ENCODE measurements at places on chromosomes 1 and 21. TPM values are rescaled to one million over a fixed set of nuclear protein-coding genes. Genes with fewer than 3 reads are reported as not detected.
A peak's percentile ranks its signal among the peaks of the same experiment; 100 is the strongest.

Gene PTPRC
- total RNA-seq = 46.6 TPM

Gene KCNN3
- 3.2 TPM for total RNA-seq

Gene CYP4A22
- total RNA-seq = 0.18 TPM

Gene PPIAL4G
- 0.09 TPM for total RNA-seq

Gene EPHX1
- total RNA-seq = 57.6 TPM

Gene TPTE
- total RNA-seq = not detected

Gene INSRR
- not detected for total RNA-seq

GRCh38 chr21:28516991-28517592, 475.6 kb downstream of the LTN1 start:
- no peak overlapping the region for H3K4me3 ChIP-seq
- H3K36me3 ChIP-seq = no peaks in the 10 kb centered on the region
- no peaks in the 10 kb centered on the region for H3K4me1 ChIP-seq
- H3K27me3 ChIP-seq = no peaks in the 10 kb centered on the region
- peak; percentile 79 for DNase-seq

GRCh38 chr1:156689953-156690674, 12.9 kb upstream of the NES start:
- no peak overlapping the region for H3K27ac ChIP-seq
- no peaks in the 10 kb centered on the region for H3K27me3 ChIP-seq
- H3K4me1 ChIP-seq = no peaks in the 10 kb centered on the region

DNA sequence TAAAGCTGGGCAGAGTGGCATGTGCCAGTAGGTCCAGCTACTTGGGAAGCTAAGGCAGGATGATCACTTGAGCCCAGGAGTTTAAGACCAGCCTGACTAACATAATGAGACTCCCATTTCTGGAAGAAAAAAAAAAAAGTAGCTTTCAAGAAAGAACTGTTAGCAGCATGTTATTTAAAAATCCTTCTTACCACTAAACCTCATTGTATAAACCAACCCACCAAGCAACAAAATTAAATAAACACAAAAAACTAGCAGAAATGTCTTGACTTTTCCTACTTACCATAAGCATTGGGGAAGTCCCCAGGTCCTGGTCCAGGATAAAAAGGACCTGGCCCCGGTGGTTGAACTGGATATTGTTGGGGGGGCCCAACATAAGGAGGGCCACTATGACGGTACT, 192.9 kb upstream of the HP1BP3 start:
- H3K4me3 ChIP-seq = no peak overlapping the region
- no peaks in the 10 kb centered on the region for H3K4me1 ChIP-seq
- no peaks in the 10 kb centered on the region for H3K36me3 ChIP-seq
- H3K27me3 ChIP-seq = no peaks in the 10 kb centered on the region
- DNase-seq = no peak
- no peak overlapping the region for H3K27ac ChIP-seq

DNA sequence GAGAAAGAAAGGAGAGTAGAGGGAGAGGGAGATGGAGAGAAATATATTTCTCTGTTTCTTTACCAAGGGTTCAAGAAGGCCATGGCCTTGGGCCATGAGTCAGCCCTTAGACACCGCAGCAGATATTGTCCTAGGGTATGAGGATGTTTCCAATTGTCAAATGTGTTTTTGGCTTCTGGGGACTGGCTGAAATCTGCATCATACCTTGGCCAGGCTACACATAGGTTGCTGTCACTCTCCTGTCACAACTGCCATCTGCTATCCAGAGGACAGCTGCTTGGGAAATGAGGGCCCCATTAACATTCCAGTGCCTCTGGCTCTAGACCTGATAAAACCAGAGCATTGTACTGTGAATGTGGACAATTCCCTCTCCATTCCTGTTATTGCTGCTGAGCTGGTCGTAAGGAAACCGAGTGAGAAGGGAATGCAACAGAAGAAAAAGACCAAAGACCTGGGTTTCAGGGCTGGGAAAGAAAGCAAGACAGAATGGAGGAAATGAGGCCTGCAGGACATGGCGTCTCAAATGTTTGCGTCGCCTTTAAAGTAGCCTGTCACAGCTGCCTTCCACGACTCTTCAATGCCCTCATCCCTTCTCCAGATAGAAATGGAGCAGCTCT, 8.8 kb upstream of the PIGC start:
- H3K27me3 ChIP-seq = no peaks in the 10 kb centered on the region
- H3K4me3 ChIP-seq = no peak overlapping the region
- H3K36me3 ChIP-seq = no peaks in the 10 kb centered on the region
- no peak for DNase-seq
- no peaks in the 10 kb centered on the region for H3K4me1 ChIP-seq

GRCh38 chr1:228216371-228217320, 8.8 kb downstream of the OBSCN start:
- H3K36me3 ChIP-seq = no peaks in the 10 kb centered on the region
- no peak overlapping the region for H3K27ac ChIP-seq
- no peak overlapping the region for H3K4me3 ChIP-seq
- no peaks in the 10 kb centered on the region for H3K27me3 ChIP-seq

GRCh38 chr1:1211541-1212441, 2.2 kb downstream of the TNFRSF4 start:
- no peaks in the 10 kb centered on the region for H3K27me3 ChIP-seq
- peak; percentile 71 for DNase-seq
- no peak overlapping the region for H3K4me3 ChIP-seq

- H3K27me3 ChIP-seq = no peaks in the 10 kb centered on the region
- no peaks in the 10 kb centered on the region for H3K36me3 ChIP-seq
- H3K27ac ChIP-seq = no peak overlapping the region
These were observed 4.9 kb downstream of the NR1I3 start for GRCh38 chr1:161233102-161233501.

- no peak for DNase-seq
- no peaks in the 10 kb centered on the region for H3K4me1 ChIP-seq
- H3K27ac ChIP-seq = no peak overlapping the region
- no peaks in the 10 kb centered on the region for H3K27me3 ChIP-seq
- H3K36me3 ChIP-seq = no peaks in the 10 kb centered on the region
These were observed 45.9 kb upstream of the ARTN start for GRCh38 chr1:43887748-43888147.

GRCh38 chr1:184056921-184057555, 5.5 kb downstream of the TSEN15 start:
- DNase-seq = no peak
- H3K27me3 ChIP-seq = no peaks in the 10 kb centered on the region
- H3K4me3 ChIP-seq = peak overlapping the region; percentile 48
- no peaks in the 10 kb centered on the region for H3K36me3 ChIP-seq
- H3K27ac ChIP-seq = peak overlapping the region; percentile 36
- no peaks in the 10 kb centered on the region for H3K4me1 ChIP-seq

DNA sequence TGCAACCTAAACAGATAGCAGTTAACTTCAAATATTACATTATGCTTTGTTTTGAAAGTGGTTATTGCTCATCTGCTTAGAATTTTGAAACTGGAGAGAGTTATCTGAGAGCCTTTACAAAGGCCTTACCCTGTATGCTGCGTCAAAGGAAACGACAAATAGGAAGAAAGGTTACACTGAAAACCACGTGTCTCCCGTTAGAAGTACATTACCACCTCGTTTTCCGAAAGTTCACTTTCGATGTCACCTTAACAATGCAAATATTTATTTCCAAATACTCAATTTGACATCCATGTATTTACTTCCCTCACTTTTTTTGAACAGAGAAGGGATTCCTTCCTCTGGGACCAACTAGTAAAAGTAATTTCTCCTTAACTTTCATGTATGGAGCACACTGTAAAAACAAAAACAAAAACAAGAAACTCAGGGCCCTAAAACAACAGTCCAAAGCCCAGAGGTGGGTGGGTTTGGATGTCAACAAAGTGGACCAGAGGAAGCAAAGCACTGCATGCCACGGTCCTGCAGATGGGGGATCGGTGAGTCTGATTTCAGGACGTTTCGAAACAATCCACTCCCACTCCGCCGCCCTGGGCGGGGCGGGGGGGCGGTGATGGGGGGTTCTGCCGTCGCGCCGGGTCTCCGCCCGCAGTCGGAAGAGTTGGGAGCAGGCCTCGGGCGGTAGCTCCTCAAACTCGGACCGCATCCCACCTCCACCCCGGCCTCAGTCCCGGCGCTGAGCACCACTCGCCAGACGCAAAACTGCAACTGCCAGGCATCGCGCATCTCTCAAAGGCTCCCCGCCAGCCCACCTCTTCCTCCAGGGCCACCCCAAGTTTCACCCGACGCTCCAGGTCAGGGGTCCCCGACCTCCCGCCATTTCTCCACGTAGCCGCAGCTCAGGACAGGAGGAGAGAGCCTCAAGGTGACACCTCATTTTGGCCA, 841 bp downstream of the ADSS2 start:
- H3K27ac ChIP-seq = peak overlapping the region; percentile 93
- DNase-seq = peak; percentile 68
- H3K4me3 ChIP-seq = peak overlapping the region; percentile 94
- H3K4me1 ChIP-seq = peaks cover 6% of the 10 kb centered on the region
- H3K36me3 ChIP-seq = no peaks in the 10 kb centered on the region

DNA sequence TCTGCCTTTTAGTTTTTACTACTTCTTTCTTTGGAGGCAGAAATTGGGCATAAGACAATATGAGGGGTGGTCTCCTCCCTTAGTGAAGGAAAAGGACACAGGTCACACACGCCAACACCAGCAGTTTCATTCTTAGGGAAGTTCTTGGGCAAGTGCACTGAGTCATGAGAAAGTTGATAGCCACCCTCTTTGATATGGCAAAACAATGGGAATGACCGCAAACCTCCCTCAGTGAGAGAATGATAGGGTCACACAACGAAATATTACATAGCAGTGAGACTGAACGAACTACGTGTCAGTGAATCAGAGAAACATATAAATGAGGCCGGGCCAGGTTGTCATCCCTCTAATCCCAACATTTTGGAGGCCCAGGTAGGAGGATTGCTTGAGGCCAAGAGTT, 20.0 kb downstream of the IL6R start:
- DNase-seq = no peak
- no peaks in the 10 kb centered on the region for H3K36me3 ChIP-seq
- no peak overlapping the region for H3K4me3 ChIP-seq
- H3K27me3 ChIP-seq = no peaks in the 10 kb centered on the region
- H3K4me1 ChIP-seq = no peaks in the 10 kb centered on the region

DNA sequence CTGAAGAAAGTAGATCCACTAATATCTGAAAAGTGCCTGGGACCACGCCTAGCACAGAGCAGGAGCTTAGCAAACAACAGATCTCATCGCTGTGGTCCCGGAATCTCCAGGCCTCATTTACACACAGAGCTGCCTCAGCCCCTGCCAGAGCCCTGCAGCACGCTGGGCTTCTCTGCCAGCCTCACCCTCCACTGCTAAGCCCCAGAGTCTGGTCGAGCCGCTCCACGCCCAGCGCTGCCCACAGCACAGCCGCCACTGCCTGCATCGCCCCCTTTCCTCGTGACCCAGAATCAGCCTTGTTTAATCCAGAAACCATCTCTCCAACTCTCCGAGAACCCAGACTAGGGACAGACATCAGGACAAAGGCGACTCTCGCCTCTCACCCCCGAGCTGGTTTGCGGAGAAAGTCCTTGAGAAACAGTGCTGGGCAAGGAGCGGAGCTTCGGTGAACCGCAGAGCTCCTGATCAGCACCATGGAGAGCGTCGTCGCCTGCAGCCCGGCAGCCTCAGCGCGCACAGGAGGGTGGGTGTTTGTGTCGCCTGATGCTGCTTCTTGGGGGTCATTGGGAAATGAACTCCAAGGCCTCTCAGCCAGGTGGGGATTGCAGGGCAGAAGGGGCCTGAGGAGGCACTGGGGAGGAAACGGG, 145.1 kb downstream of the NPHP4 start:
- H3K4me3 ChIP-seq = no peak overlapping the region
- no peaks in the 10 kb centered on the region for H3K36me3 ChIP-seq
- no peak for DNase-seq
- no peaks in the 10 kb centered on the region for H3K4me1 ChIP-seq

DNA sequence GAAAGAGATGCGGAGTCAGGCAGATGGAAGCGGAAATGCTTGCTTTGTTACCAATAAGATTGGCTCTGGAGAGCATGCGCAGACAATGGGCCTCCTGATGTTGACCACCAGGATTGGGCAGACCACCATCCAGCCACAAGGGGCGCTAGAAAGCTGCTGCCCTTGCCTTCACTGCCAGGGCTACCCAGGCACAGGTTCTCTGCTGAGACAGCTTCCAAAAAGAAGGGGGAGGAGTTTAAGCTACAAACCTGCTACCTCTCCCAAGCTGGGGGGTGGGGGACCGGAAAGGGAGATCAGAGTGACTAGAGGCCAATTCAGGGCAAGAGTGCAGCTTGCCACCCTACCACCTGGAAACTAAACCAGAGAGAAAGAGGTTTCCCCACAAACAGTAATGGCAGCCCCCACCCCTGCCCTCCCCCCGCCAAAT, 369.7 kb downstream of the RRAGC start:
- no peaks in the 10 kb centered on the region for H3K27me3 ChIP-seq
- no peak overlapping the region for H3K4me3 ChIP-seq
- H3K27ac ChIP-seq = no peak overlapping the region
- no peak for DNase-seq

- H3K36me3 ChIP-seq = no peaks in the 10 kb centered on the region
- H3K27ac ChIP-seq = no peak overlapping the region
- peak; percentile 94 for DNase-seq
These were observed 8.8 kb downstream of the ZNF683 start for GRCh38 chr1:26363549-26364448.

GRCh38 chr1:218982482-218982881, 191.2 kb upstream of the LYPLAL1 start:
- H3K36me3 ChIP-seq = no peaks in the 10 kb centered on the region
- H3K27me3 ChIP-seq = no peaks in the 10 kb centered on the region
- no peak overlapping the region for H3K27ac ChIP-seq
- H3K4me1 ChIP-seq = no peaks in the 10 kb centered on the region
- no peak overlapping the region for H3K4me3 ChIP-seq

DNA sequence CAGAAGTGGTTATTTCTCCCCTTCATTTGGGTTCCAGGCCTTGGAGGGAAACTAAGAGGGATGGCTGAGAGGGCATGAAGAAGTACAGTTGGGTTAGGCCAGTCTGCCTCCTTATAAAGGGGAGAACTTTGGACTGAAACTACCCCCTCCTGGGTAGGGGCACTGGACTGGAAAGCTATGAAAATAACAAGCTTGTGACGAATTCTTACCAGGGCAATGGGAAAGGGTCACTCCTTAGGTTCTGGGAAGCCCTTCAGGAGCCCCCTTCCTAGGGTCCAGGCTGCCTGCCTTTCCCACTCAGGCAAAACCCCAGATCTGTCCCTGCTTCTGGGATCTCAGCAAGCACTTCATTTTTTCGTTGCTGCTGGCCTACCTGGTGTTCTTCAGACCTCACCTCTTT, 9.8 kb upstream of the P3R3URF start:
- no peak for DNase-seq
- H3K36me3 ChIP-seq = no peaks in the 10 kb centered on the region

- H3K27ac ChIP-seq = no peak overlapping the region
- no peak overlapping the region for H3K4me3 ChIP-seq
- no peaks in the 10 kb centered on the region for H3K36me3 ChIP-seq
- no peak for DNase-seq
These were observed 26.7 kb downstream of the SNX7 start for GRCh38 chr1:98688110-98688739.

- H3K27ac ChIP-seq = no peak overlapping the region
- H3K27me3 ChIP-seq = no peaks in the 10 kb centered on the region
- DNase-seq = no peak
- H3K4me1 ChIP-seq = no peaks in the 10 kb centered on the region
- no peak overlapping the region for H3K4me3 ChIP-seq
These were observed 147.0 kb downstream of the ST6GALNAC5 start for GRCh38 chr1:77014073-77014788.

- no peaks in the 10 kb centered on the region for H3K36me3 ChIP-seq
- no peak overlapping the region for H3K27ac ChIP-seq
- H3K4me1 ChIP-seq = no peaks in the 10 kb centered on the region
- H3K27me3 ChIP-seq = no peaks in the 10 kb centered on the region
These were observed 14.0 kb upstream of the LEMD1 start for GRCh38 chr1:205435578-205436573.

Data from aorta (tissue), 5 donors.